Cerebellum (tissue), 4 donors: ENCODE measurements at places on chromosomes 1 and 21. TPM values are rescaled to one million over a fixed set of nuclear protein-coding genes. Genes with fewer than 3 reads are reported as not detected.

- peak; percentile 43 for DNase-seq
Observed at GRCh38 chr1:61210435-61211154, 128.2 kb downstream of the NFIA start.

DNA sequence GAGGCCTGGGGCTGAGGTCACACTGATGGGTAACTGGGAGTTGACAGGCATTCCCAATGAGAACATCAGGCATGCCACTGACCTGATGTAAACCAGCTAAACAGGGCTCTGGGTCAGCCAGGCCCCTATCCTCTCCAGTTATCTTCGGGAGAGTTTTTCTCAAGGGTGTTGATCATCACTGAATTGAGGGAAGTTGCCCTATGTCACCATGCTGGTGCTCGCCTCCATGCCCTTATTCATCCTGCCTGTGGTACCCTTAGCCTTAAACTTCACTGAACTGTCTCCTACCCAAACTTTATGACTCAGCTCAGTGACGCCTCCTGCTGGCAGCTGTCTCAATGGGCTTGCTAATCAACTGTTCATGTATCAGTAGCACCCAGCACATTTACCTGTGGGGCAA, 80.7 kb upstream of the TNR start:
- no peak for DNase-seq

The NES gene
- total RNA-seq, result 45.5 TPM

The PRAMEF15 gene
- total RNA-seq, result not detected

The RPL11 gene
- total RNA-seq, result 528 TPM
